Dermis microvascular lymphatic vessel endothelial cell (primary cell): ENCODE measurements at places on chromosomes 1 and 21.
A peak's percentile ranks its signal among the peaks of the same experiment; 100 is the strongest.

GRCh38 chr1:182615468-182616129, 11.4 kb upstream of the RGS16 start:
- no peak for DNase-seq

- peak; percentile 11 for DNase-seq
These were observed 93.5 kb downstream of the TTLL7 start for GRCh38 chr1:83905315-83905907.

DNA sequence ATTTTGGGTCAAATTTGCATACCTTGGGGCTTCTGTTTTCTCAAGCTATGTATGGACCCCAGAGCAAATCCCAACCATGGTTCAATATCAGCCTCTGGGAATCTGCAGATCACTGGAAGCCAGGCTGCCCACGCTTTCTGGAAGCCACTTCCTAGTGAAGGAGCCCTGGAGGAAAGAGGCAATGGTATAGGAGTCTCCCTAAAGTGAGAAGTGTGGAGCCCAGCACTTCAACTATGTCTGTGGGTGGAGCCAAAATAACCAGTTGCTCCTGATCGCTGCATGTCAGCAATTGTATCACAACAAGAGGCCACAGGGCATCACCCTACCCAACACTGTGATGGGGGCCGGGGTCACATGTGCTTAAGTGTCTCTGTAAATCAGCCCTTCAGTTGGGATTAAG, 26.9 kb downstream of the ETS2 start:
- no peak for DNase-seq

DNA sequence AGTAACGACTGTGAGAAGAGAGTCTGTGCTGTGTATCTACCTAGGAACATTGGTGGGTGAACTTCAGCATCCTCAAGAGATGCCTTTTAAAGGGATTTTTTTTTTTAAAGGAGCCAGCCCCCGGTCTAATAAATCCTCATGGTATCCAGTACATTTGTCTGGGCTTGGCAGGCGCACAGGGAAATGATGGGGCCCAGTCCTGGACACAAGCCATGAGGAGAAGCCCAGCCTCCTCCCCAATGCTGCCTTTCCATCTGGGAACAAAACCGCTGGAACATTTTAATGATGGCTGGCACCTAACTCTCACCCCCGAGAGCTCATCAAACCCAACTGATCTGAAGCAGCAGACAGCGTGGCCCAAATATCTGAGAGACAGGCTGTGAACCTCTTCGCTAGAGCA, 64.2 kb downstream of the ACOT7 start:
- no peak for DNase-seq

GRCh38 chr1:32891241-32891570, 4.9 kb downstream of the HPCA start:
- no peak for DNase-seq

DNA sequence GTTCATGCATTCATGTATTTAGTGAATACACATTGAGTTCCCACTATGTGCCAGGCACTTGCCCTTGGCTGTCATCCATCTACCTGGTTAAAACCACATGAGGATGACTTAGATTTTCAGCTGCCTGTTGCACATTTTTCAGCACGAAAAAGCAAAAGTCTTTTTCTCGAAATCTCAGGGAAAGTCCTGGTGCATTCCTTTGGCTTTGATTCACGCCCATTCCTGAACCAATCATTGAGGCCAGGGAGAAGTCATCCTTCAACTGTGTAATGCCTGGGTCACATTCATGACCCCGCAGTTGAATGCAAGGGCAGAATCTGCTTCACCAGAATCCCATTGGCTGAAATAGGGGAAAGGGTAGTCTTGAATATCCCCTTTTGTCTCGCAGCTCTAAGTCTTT, 84.4 kb downstream of the RNF220 start:
- DNase-seq: no peak

DNA sequence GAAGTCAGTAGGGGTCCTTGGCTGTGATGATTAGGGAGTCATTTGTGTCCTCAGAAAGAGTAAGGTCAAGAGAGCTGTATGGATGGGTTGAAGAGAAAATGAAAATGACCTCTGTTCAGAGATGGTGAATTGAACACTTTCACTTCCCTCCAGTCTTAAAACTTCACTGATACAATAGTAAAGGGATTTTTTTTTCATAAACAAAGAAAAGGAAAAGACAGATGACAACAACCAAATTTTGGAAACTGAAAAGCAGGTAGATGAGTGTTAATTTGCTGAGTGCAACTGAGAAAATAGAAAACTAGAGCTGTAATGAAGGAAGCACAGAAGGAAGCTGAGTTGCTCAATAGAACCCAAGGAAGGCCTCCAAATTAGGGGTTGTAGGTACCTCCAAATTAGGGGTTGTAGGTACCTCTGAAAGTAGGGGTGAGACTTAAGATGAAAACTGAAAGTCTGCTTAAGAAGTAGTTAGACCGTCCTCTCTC, 14.8 kb upstream of the S1PR1 start:
- DNase-seq: no peak

DNA sequence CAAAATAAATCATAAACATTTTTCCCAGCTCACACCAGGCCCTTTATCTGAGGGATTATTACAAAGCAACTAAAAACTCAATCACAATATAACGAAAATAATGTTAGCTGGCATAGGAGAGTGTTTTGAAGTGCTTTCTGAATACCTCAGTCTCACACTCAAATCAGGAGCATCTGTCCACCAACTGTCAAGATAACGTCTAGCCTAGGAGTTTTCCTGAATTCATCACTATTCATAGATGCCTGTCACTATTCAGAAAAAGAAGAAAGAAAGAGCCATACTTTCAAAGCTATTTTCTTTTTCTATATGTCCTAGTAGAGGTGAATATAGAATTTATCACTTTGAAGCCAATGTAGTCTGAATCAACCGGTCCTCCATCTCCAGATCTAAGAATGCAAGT, 127.0 kb downstream of the AKT3 start:
- no peak for DNase-seq

DNA sequence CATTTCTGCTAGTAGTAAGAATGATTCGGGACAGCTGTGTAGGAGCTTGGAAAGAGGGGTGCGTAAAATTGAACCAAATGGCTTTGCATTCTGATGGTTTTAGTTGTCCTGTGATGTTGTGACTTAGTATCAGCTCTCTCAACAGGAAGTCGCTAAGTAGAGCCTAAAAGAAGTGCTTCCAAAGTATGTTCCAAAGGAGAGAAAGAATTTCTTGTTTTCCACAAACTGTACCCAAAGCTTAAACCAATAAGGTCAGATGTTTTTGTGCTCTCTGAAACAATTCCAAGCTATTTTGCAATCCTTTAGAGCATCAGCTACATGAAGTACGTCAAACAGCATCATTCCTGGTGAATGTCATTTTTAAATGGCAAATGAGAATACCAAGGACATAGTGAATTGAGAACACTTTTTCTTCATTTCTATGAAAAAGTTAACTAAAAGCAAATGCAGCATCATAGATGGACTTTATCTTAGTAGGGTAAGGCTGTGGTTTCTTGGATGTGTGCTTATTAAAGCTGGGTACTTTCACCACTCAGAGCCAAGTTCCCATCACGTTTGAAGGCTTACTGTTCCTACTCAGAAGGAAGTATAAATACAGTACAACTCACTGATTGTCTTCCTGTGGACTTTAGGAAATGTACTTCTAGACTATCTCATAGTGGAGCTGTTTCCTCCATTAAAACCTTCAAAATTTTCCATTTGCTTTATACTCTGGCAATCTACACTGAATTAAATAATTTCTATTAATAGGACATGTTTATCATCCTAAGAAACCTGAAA, 148.6 kb downstream of the C1orf21 start:
- no peak for DNase-seq

DNA sequence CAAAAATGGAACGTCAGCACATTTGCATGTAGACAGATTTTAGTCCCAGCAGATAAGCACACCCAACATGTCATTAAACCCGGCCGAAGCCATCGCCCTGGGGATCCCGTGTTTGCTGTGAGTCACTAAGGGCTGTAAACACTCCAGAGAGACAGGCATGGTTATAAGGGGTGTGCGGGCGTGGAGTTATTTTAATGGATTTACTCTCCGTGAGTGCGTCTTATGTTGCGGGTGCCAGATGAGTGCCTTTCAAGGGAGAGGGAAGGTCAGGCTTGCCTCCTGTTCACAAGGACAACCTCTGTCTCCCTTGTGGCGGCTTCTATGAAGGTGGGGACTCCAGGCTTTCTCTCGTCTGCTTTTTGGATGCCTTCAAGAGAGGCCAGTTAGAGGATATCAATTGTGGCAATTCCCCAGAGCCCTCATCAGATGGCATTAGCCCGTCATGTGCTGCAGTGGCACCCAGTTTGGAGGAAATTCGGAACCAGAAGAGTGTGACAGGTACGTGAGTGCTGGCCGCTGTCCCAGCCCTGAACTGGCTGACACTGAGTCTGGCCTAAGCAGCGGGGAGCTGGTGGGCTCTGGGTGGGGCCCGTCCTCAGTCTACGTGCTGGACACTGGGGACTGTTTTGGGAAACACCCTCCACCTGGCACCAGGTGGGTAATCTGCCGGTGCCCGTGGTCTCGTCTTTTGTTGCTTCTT, 223.8 kb upstream of the TMEM51 start:
- no peak for DNase-seq

DNA sequence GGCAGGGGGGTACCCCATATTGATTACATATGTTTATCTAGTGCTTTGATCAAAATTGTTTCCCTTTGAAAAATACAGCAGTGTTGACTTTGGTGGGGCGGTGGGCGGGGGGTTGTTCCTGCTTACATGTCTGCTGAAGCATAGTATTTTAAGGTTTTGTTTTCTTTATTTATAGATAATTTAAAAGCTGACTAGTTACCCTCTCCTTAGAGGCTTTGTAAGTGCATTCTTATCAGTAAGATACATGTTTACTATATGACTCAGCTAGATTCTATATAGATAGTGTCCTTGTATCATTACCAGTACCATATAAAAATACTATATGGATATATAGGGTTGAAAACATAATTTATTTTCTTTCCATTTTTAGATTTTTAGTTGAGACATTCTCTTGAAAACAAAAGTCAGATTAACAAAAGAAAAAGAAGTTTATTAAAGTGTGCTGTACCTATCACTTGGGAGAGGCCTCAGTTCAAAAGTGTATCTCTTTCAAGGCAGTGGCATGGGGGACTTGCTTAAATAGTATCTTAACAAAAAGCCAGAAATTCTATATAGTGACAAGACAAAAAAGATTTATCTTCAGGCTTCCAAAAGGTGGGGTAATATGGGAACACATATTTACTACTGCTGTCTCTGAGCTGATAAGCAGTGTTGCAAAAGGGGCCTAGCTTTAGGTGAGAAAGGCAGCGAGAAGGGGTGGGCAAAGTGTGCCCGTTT, 79.0 kb downstream of the HS2ST1 start:
- no peak for DNase-seq

- no peak for DNase-seq
These were observed 45.9 kb upstream of the WLS start for GRCh38 chr1:68278221-68278620.

- no peak for DNase-seq
These were observed 55.1 kb downstream of the DISP3 start for GRCh38 chr1:11533790-11534787.

GRCh38 chr1:233844275-233844674, 60.2 kb upstream of the SLC35F3 start:
- no peak for DNase-seq

GRCh38 chr1:117093870-117094621, 27.5 kb downstream of the TRIM45 start:
- peak; percentile 91 for DNase-seq

DNA sequence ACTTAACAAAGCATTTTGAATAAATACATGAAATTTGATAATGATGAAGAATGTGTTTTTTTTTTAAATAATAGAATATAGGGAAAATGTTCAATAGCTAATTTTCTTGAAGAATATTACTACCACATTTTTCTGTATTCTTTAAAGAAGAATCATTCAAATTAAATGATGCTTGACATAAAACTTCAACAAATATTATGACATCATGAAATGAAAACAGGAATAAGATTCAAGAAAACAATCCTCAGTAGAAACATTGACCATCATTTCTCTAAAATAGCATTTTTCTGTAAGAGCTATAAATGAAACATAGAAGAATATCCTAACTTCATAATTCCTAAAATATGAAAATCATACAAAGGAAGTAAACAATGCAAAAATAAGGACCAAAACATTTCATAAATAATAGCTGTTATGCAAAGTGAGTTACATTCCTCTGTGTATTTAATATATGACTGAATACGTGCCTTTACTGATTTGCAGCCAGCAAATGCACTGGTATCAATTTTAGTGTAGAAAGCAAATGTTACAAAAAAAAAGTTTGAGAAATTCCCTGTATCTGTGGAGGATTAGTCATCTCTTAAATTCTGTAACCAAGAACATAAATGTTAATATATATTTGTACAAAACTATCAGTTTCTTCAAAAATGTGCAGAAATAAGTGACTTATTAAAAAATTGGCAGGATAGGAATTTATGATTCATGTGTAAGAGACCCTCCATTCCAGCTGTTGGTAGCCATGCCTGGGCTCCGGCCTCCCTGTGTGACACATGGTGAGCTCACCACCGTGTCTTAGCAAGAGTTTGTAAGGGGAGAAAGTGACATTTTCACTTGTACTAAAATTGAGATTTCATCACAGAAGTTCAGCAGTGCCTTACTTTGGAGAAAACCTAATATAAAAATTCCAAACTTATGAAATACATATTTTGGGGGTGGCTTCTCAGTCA, 15.0 kb upstream of the PTPN14 start:
- DNase-seq: peak; percentile 65

DNA sequence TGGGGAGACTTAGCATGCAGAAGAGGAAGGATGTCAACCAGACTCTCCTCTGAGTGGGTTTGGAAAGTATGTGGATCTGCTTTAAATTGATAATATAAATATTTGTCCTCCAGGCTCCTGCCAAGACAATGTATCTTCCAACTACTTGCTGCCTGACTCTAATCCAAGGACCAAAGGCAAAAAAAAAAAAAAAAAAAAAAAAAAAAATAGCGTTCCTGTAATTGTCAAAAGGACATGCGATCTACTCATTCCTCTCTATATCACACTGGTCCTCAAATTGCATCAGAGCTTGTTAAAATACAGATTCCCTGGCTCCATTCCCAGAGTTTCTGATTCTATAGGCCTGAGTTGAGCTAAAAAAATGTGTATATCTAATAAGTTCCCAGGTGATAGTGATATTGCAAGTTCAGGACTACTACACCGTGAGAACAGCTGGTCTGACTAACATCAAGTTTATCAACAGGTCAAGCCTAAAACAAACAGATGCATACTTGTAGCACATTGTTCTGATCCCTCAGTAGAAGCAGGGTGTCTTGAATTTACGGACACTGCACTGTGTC, 141.3 kb downstream of the TNR start:
- DNase-seq: no peak

- DNase-seq: no peak
These were observed 16.0 kb downstream of the CTNNBIP1 start for GRCh38 chr1:9894115-9894514.

DNA sequence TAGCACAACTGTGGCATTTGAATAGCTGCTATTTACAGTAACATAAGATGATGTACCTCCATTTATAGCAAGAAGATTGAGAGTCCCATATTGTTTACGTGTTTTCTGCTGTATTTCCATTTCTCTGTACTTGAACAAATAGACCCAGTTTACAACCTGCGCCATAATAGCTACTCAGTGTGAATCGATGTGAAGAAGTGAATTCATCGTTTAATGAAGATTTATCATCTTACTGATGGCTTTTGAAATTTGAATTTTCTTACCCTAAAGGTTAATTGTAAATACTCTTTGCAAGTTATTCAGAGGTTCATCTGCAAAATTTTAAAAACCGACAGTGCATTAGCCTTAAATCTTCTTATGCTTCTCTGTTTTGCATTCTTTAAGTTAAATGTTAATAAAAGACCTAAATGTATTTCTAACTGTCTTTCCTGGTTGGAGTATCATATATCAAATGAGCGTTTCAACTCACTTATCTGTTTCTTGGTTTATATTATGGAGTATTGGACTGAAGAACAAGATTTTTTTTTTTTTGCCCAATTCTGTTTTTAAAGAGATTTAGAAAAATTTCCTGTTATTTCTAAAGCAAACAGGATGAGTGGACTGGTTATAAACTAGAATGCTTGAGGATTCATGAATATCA, 2.2 kb downstream of the MACO1 start:
- no peak for DNase-seq
